ENCODE measurements at places on chromosomes 6 and 20. TPM values are rescaled to one million over a fixed set of nuclear protein-coding genes. Genes with fewer than 3 reads are reported as not detected.

The MACROD2 gene
- 0.43 TPM for total RNA-seq

The RIPOR3 gene
- total RNA-seq = not detected

The FERMT1 gene
- total RNA-seq = 15.8 TPM

The ZC2HC1B gene
- not detected for total RNA-seq

The CST4 gene
- total RNA-seq = not detected

The NMBR gene
- not detected for total RNA-seq

The TGM3 gene
- total RNA-seq = not detected

The CD83 gene
- total RNA-seq = 1.6 TPM

The DEFB132 gene
- not detected for total RNA-seq

The TMEM170B gene
- total RNA-seq = 0.67 TPM
